GM23248 (cell line): ENCODE measurements at places on chromosomes 4 and X. TPM values are rescaled to one million over a fixed set of nuclear protein-coding genes. Genes with fewer than 3 reads are reported as not detected.

GRCh38 chr4:72896515-72896914, 173.0 kb downstream of the COX18 start:
- peak; percentile 90 for DNase-seq
- no peaks in the 10 kb centered on the region for H3K27me3 ChIP-seq
- H3K4me1 ChIP-seq: peaks cover 35% of the 10 kb centered on the region
- 0 out of 2 replicates have a peak overlapping the region, but pooled peaks have one; percentile 8 for H3K4me3 ChIP-seq

- 0 out of 2 replicates have a peak overlapping the region, but pooled peaks have one; percentile 26 for H3K27ac ChIP-seq
- no peak overlapping the region for H3K4me3 ChIP-seq
- peak; percentile 47 for DNase-seq
- H3K27me3 ChIP-seq: no peaks in the 10 kb centered on the region
- no peaks in the 10 kb centered on the region for H3K36me3 ChIP-seq
- H3K4me1 ChIP-seq: peaks cover 28% of the 10 kb centered on the region
These were observed 76.0 kb upstream of the GIMD1 start for GRCh38 chr4:106444557-106444956.

DNA sequence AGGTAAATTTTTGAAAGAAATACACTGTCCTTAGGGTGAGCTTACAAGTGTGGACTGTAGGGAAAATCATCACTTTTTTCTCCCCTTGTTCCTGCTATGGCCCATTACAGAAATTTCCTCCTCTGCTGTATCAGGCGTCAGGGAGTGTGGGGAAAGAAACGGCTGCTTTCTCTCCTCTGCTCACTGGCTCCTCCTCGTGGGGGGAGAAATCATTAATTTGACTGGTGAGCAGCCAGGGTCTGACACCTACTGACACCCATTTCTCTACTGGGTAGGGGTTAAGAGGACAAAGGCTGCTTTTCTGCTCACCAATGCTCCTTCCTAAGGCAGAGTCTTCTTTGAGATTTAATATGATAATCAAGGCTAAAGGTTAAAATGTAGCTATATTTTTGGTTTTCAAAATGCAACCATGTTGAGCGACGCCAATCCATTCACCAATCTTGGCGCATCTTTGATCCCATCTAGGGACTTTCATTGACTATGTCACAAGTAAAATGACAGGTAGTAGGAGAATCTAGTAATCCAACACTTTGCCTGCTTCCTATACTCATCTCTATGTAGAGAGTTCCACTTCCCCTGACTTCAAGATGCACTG, 25.1 kb downstream of the SETD7 start:
- no peaks in the 10 kb centered on the region for H3K27me3 ChIP-seq
- no peak overlapping the region for H3K4me3 ChIP-seq
- H3K36me3 ChIP-seq: peaks cover 17% of the 10 kb centered on the region; the same call in 1 of the 2 replicates
- H3K4me1 ChIP-seq: peaks cover 6% of the 10 kb centered on the region; the same call in 1 of the 2 replicates
- H3K27ac ChIP-seq: no peak overlapping the region

GRCh38 chr4:165355900-165356300, 22.9 kb upstream of the CPE start:
- peak; percentile 64 for DNase-seq
- H3K36me3 ChIP-seq: no peaks in the 10 kb centered on the region
- H3K4me1 ChIP-seq: peaks cover 19% of the 10 kb centered on the region

DNA sequence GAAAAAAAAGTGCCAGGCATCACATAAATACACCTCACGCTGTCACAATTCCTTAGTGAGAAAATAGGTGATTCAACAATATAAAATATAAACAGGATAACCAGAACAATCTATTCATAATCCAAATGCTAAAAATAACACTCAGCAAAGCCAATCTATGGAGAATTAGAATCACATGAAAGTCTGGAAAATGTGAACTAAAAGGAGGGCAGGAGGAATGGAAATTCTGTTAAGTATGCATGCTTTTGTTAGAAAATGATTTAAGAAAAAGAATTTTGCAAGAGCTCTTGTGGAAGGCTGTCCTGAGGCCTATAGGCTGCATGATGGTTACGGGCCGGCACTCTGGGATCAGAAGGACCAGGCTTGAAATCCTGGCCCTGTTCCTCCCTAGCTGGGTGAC, 70.6 kb upstream of the PROM1 start:
- H3K27ac ChIP-seq: no peak overlapping the region
- H3K36me3 ChIP-seq: no peaks in the 10 kb centered on the region
- H3K4me1 ChIP-seq: no peaks in the 10 kb centered on the region
- H3K4me3 ChIP-seq: no peak overlapping the region
- H3K27me3 ChIP-seq: no peaks in the 10 kb centered on the region; the same call in 1 of the 2 replicates

DNA sequence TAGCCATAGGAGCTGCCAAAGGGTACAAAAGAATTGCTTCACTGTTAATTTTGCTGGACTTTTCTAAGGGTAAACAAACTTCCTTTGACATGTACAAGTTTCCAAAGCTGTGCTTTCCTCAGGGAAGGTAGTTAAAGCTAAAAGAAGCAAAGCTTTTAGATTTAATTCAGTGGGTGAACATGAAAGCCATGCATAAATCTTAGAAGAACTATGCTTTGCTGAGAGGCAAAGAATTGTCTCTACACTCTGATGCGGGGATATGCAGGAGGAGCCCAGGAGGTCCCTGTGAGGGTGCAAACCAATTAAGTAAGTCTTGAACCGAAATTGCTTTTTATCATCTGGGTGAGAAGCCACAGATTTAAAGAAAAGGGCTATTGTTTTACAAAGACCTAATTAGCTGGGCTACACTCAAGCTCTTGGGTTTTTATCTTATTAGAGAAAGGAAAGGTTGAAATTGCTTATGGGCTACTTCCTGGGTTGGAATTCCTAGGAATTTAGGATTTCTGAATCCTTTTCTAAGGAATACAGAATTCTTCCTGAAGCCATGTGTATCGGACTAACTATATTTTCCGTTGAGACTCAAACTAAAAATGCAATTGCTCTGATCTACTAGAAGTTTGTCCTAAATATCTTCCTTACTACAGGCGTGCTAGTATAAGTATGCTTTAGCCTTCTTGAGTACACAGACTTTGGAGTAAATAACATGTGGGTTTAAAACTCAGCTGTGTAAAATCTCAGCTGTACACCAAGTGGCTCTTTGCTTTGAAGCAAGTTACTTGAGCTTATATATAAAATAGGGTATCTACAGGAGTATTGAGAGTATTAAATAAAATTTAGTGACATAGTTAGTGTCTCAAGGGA, 188.4 kb upstream of the ANK2 start:
- no peak overlapping the region for H3K27ac ChIP-seq
- no peak overlapping the region for H3K4me3 ChIP-seq
- H3K36me3 ChIP-seq: no peaks in the 10 kb centered on the region
- no peaks in the 10 kb centered on the region for H3K27me3 ChIP-seq

DNA sequence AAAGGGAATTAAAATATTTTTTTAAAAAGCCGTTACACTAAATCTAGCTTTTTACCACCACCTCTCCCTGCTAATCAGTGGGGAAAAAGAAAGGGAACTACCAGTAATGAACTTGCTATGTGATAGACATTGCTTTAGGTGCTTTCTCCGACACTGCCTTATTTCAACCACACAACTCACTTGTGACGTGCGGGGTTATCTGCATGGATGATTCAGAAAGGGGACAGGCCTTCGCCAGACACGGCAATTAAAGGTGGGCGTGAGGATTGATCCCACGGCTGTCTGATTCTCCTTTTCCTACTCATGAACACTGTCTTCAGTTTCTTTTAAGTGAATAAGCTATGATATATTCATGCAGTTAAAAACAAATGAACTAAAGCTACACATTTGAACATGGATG, 882 bp upstream of the CXCR3 start:
- no peaks in the 10 kb centered on the region for H3K36me3 ChIP-seq
- no peak overlapping the region for H3K27ac ChIP-seq
- no peaks in the 10 kb centered on the region for H3K27me3 ChIP-seq

- no peaks in the 10 kb centered on the region for H3K36me3 ChIP-seq
- H3K4me3 ChIP-seq: peak overlapping the region; percentile 97
- peak; percentile 79 for DNase-seq
- peaks cover 35% of the 10 kb centered on the region for H3K4me1 ChIP-seq
These were observed 1.4 kb downstream of the ZNF827 start for GRCh38 chr4:145936997-145937901.

DNA sequence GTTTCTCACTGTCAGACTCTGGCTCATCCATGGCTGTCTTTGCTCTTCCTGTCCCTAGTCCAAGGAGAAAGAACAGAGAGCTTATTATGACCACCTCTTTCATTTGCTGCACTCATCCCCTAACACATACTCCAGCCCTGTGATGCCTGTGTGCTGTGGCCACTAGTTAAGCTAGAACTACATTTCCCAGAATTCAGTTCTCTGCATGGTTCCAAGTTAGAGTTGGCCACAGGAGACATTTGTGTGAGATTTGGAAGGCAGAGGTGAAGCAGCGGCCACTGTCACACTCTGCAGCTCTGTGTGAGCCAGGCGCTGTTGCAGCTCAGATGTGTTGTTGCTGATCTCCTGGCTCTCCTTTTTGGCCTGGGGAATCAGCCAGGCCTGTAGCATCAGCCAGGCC, 188.2 kb upstream of the ATP6AP2 start:
- no peaks in the 10 kb centered on the region for H3K4me1 ChIP-seq
- no peaks in the 10 kb centered on the region for H3K36me3 ChIP-seq
- DNase-seq: no peak
- no peak overlapping the region for H3K4me3 ChIP-seq

- H3K36me3 ChIP-seq: no peaks in the 10 kb centered on the region
- no peaks in the 10 kb centered on the region for H3K27me3 ChIP-seq
- H3K4me3 ChIP-seq: no peak overlapping the region
- H3K27ac ChIP-seq: no peak overlapping the region
- no peaks in the 10 kb centered on the region for H3K4me1 ChIP-seq
- no peak for DNase-seq
These were observed 33.2 kb upstream of the SMS start for GRCh38 chrX:21907260-21907659.

Gene NR3C2
- under 0.01 TPM in 1 of 2 replicates, not detected in the other for total RNA-seq

Gene RASGEF1B
- total RNA-seq: not detected in 2 replicates

Gene TLR2
- total RNA-seq: not detected in 2 replicates

Gene CFAP47
- total RNA-seq: not detected in 2 replicates

Gene ARHGAP36
- total RNA-seq: not detected in 2 replicates

Gene UGT2B15
- not detected in 2 replicates for total RNA-seq
